ENCODE measurements at places on chromosomes 2 and 18.

DNA sequence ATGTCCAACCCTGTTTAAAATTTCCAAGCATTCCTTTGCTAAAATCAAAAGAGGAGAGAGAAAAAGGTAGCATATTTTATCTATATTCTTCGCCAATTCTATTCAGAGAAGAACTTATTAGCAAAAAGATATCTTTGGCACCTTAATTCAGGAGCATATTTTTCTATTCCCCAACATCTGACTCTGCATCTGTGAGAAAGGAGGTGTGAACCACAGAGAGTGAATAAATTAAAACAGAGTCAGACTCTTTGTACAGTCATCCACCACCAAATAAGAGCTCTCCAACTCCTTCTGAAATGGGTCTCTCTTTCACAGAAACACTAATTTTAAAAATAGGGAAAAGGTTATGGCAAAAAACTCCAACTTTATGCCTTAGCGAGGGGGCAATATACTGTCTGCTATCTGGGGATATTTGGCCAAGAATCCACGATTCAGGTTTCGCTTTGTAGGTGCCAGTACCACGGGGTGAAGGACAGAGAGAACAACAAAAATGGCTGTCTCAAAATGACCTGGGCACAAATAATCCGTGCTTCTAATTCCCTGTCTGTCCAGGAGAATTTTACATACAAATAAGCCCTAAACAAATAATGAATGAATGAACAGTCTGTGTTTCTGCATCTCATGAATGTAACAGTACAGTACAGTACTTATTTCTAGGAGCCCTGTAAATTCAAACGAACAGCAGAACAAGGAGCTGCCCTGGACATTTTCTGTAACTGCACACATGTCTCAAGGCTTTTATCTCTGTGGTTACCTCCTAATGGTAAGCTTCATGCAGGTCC is 43.4 kb downstream of the EPB41L3 start:
- DNase-seq = no peak

- no peak for DNase-seq
Measured at GRCh38 chr2:142769761-142770160, 107.7 kb upstream of the KYNU start.

DNA sequence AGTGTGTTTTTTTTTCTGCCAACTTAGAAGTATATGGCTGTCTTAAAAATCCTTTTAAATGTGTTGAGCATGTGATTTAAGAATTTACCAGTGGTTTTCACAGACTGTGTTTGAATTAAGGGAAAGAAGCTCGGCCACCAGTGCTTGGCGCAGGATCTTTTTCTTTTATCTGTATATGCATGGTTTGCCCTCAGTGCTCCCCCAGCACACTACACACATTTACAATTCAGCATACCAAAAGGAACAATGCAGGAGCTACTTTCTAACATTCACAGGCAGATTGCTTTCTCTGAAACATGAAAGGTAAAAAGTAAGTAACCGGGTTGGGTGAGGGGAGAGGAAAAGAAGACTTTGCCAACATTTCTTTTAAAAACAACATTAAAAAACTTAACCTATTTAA is 3.9 kb downstream of the SALL3 start:
- DNase-seq = no peak

DNA sequence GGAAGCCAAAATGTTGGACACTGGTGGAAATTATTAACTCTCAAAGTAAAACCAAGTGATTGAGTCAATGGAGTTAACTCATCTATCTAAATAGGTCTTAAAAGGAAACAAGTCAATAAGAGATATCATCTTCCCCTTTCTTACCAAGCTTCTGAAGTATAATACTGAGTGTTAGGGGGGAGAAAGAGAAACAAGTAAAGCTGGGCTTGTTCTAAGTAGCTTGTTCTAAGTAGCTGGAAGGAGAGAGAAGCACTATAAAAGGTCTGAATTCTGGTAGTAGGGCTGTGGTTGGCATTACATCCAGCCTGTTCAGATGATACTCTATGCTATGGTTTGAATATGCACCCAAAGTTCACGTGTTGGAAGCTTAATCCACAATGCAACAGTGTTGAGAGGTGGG is 26.8 kb downstream of the YES1 start:
- DNase-seq = no peak

DNA sequence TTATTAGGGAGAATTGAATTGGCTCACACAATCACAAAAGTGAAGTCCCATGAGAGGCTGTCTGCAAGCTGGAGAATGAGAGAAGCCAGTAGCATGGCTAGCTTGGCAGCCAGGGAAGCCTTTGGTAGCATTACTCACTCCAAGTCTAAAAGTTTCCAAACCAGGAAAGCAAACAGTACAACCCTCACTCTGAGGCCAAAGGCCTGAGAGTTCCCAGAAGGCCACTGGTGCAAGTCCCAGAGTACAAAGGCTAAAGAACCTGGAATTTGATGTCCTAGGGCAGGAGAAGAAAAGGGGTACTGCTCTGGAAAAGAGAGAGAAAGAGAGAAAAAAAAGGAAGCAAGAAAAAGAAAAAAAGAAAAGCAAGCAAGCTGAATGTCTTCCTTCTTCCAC is 318.2 kb downstream of the RND3 start:
- DNase-seq = no peak

GRCh38 chr2:125696560-125696959 is 959.4 kb upstream of the GYPC start:
- DNase-seq = no peak

- no peak for DNase-seq
Measured at GRCh38 chr2:194938066-194938465, 719.0 kb upstream of the SLC39A10 start.

DNA sequence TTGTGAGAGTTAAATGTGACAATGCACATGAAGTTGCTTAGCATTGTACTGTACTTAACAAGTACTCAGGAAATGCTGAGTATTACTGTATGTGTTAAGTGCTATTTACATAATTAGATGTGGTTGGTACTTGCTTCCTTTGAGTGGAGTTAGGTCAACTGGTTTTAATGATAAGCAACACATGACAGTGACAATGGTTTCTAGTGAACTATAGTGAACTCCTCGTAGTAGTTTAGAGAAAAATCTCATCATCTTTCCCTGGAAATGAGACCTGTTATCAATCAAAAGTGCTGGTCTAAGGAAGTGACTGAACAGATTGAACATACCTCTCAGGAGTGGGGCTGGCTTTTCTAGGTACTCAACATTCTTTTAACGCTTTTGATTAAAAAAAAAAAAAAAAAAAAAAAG is 29.2 kb upstream of the ZDBF2 start:
- DNase-seq = no peak

GRCh38 chr18:13214609-13215008 is 4.0 kb upstream of the LDLRAD4 start:
- DNase-seq = no peak

DNA sequence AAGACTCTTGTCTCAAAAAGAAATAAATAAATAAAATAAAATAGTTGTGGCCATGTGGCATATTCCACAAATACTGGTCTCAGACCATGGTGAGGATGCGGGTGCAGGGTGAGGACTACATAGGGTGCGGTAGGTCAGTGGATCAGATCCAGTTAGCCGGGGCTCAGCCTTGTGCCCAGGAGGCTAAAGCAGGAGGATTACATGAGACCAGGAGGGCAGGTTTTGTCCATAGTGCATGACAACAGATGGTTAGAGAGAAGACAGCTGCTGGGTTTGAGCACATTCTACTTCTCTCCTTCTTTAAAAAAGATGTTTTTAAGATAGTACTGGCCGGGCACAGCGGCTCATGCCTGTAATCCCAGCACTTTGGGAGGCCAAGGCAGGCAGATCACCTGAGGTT is 12.8 kb upstream of the PSD4 start:
- no peak for DNase-seq

- DNase-seq = no peak
Measured at GRCh38 chr2:131431336-131431735, 44.6 kb upstream of the TUBA3D start.

- no peak for DNase-seq
Measured at GRCh38 chr2:126543081-126543480, 112.9 kb upstream of the GYPC start.

GRCh38 chr18:37380546-37381110 is 185.0 kb downstream of the CELF4 start:
- no peak for DNase-seq

DNA sequence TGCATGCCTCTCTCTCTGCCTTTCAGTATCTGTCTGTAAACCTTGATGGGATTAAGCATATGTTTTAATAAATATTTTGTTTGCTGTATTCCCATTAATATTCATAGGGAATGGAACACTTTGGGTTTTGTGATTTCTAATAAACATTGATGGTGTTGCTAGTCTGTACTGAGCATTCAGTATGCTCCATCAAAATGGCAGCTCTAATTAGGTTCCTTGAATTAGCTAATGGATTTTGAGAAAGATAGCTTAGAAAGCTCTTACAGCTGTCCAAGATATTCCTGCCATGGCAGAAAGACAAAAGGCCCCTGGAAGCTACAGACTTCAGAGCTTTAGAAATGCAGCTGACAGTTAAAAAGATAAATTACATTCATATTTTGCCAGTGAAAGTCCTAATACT is 199.2 kb upstream of the NRP2 start:
- DNase-seq = no peak

GRCh38 chr18:55731594-55732042 is 143.6 kb upstream of the TCF4 start:
- no peak for DNase-seq

DNA sequence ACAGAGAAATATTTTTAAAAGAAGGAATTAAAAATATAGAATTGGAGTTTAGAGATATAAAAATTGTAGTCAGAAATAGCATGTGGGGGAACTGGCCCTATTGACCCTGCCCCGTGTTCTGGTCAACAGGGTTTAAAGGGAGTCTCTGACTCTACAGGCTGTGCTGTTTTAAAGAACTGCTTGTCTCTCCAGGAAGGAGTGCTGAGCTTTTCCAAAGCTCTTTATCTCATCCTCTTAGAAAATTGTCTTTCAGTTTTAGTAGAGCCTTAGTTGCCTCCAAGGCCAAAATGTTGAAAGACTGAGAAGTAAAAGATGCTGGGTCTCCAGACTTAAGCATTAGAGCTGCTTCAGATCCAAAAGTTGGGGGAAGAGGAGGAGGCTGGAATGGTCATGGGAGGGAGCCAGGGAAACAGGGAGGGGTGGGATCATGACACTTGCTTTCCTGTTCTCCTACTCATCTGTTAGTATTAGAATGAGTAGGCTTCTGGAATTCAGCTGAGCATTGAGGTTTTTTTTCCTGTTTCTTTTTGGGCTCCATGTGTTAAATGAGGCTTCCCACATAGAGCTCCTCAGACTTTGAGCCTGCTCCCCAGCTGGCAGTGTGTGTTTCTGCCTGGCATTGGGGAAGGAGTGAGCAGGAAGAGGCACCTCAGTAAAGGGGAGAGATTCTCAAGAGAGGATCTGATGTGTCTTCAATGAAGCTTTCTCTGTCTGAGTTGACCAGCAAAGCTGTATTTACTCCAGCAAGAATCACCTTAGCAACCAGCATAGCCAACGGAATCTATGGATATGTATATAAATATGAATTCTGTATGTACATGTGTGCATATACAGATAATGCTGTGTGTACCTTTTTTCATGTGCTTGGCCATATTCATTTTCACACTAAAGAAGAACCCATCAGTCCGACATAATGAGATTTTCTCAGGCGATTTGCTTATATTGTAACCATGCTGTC is 186.8 kb upstream of the FBXO11 start:
- DNase-seq = no peak

DNA sequence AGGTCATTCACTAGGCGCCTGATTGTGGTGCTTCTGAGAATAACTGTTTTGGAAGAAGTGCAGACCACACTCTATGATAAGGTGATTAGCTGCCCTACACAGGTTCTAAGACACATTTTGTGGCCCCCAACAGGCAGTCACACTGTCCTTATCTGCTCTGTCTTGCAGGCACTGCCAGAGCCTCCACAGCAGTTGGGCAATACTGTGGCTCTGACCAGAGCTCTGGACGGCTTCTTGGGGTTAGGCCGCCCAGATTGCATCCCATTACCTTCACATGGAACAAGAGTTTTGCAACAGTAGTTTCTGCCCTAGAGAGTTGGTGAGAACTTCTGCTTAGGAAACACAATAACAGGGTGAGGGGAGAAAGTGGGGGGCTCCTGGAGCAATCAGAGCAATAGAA is 22.7 kb downstream of the RUFY4 start:
- no peak for DNase-seq

DNA sequence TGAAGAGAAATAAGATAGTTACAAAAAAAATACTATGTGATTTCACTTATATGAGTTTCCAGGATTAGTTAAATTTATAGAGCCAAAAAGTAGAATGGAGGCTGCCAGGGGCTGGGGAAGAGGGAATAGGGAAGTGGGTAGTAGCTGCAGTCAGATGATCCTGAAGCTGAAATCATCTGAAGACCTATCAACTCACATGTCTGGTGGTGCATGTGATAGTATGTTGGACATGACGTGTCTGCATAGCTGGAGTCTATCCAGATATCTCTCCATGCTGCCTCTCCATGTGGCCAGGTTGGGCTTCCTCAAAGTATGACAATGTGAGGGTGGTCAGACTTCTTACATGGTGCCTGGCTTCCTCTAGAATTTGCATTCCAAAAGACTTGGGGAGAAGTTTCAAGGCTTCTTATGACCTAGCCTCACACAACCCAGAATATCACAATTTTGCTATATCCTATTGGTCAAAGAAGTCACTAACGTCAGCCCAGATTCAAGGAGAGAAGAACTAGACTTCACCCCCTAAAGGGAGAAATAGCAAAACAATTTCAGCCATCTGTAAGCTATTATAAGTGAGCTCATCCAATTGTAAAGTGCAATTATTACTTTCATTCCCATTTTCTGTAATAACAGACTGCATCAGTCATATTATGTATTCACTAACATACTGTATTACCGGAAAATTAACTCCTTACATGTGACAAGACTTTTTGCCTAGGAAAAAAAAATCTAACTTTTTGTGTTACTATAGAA is 14.0 kb upstream of the ZNF396 start:
- DNase-seq = no peak

DNA sequence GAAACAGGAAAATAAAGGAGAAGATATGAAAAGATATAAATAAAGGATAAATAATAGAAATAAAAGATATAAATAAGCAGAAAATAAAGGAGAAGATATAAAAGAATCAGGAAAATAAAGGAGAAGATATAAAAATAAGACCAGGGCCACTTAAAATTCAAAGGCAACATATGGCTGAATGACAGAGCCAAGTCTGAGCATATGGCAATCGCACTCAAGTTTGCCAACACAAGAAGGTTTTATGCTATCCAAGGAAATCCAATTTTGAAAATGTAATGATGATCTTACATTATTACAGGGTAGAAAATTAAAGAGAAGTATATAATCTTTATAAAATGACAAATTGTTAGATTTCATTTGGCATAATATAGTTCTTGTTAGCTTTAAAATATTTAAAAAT is 33.6 kb downstream of the USP40 start:
- DNase-seq = no peak

- no peak for DNase-seq
Measured at GRCh38 chr2:69386360-69386759, 667 bp downstream of the GFPT1 start.

- DNase-seq = no peak
Measured at GRCh38 chr2:61006486-61007105, 10.9 kb upstream of the PEX13 start.

DNA sequence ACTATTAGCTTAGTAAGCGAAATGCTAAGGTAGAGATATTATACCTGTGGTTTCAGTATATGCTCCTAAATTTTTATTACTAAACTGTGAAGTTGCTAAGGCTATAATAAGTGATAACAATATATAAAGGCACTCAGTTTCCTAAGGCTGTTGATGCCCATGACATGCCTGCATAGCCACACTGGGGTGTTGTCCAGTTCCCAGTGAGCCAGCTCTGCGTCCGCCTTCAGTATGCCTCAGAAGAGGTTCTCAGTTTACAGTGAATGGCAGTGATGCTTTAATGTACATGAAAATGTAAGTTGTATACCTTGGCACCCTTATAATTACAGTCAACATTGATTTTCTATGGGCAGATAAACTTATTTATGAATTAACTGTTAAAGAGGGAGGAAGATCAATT is 7.2 kb downstream of the FHOD3 start:
- DNase-seq = no peak

- no peak for DNase-seq
Measured at GRCh38 chr2:189285962-189286645, 106.5 kb upstream of the COL5A2 start.

Measured in T-helper 2 cell (primary cell).